ENCODE measurements at places on chromosomes 16 and 17.
A peak's percentile ranks its signal among the peaks of the same experiment; 100 is the strongest.

DNA sequence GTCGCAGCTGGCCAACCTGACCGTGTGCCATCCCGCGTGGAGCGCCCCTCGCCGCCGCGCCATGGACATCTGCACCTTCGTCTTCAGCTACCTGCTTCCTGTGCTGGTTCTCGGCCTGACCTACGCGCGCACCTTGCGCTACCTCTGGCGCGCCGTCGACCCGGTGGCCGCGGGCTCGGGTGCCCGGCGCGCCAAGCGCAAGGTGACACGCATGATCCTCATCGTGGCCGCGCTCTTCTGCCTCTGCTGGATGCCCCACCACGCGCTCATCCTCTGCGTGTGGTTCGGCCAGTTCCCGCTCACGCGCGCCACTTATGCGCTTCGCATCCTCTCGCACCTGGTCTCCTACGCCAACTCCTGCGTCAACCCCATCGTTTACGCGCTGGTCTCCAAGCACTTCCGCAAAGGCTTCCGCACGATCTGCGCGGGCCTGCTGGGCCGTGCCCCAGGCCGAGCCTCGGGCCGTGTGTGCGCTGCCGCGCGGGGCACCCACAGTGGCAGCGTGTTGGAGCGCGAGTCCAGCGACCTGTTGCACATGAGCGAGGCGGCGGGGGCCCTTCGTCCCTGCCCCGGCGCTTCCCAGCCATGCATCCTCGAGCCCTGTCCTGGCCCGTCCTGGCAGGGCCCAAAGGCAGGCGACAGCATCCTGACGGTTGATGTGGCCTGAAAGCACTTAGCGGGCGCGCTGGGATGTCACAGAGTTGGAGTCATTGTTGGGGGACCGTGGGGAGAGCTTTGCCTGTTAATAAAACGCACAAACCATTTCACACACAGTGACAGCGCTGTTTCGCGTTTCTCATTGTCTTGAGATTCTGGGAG is 2.0 kb upstream of the ZACN start:
- H3K36me3 ChIP-seq: peaks cover 1% of the 10 kb centered on the region
- H3K27me3 ChIP-seq: peaks cover 47% of the 10 kb centered on the region

GRCh38 chr16:78620291-78620690 is 520.8 kb downstream of the WWOX start:
- no peaks in the 10 kb centered on the region for H3K36me3 ChIP-seq
- no peak overlapping the region for H3K27ac ChIP-seq
- no peaks in the 10 kb centered on the region for H3K27me3 ChIP-seq
- no peak for DNase-seq
- H3K4me1 ChIP-seq: no peaks in the 10 kb centered on the region
- no peak overlapping the region for H3K4me3 ChIP-seq

- H3K27ac ChIP-seq: no peak overlapping the region
- H3K27me3 ChIP-seq: peaks cover 10% of the 10 kb centered on the region
- H3K4me1 ChIP-seq: no peaks in the 10 kb centered on the region
- no peaks in the 10 kb centered on the region for H3K36me3 ChIP-seq
- no peak for DNase-seq
Measured at GRCh38 chr17:27995554-27995953, 46.9 kb upstream of the NLK start.

- H3K4me1 ChIP-seq: peaks cover 12% of the 10 kb centered on the region
- no peak for DNase-seq
Measured at GRCh38 chr17:75091855-75092327, 4.1 kb downstream of the SLC16A5 start.

DNA sequence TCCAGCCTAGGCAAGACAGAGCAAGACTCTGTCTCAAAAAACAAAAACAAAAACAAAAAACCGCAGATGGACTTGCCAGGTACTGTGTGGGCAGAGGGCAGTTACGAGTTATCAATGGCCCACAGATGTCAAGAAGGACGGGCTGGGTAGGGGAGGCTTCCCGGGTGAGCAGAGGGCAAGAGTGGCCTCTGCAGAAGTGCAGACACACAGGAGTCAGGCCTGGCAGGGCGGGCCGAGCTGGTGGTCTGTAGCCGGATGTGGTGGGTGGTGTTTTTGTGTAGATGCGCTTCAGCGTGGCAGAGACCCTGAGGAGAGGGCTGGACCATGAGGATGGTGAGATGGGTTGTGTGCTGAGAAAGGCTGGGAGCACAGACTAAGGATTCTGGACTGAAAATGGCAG is 44.9 kb upstream of the KDM6B start:
- no peaks in the 10 kb centered on the region for H3K4me1 ChIP-seq
- no peak overlapping the region for H3K4me3 ChIP-seq
- no peak overlapping the region for H3K27ac ChIP-seq
- no peaks in the 10 kb centered on the region for H3K36me3 ChIP-seq

DNA sequence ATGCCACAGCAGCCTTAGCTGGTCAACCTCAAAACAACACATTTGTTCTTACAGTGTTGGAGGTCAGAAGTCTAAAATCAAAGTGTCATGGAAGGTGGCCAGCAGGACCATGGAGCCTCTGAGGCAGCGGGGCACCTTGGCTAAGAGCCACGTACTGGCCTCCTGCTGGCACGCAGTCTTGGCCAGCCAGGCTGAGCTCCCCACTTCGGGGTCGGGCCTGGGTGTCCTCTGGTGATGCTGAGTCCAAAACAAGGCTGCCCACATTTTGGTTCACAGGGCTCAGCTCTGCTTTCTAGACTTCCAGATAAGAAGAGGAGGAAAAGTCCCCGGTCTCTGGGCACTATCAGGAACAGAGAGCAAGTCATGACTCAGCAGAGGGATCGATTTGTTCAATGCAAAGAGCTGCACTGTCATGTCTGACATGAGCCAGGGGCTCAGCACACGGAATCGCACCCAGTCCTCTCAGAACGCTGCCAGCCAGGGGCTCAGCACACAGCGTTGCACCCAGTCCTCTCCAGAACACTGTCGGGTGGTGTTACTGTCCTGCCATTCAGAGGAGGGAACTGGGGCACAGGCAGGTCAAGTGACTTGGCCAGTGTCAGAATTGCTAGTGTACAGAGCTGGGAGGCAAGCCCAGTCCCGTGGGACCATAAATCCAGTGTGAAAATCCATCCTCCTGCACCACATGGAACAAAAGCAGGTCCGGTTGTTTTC is 2.5 kb downstream of the LGALS9 start:
- H3K27me3 ChIP-seq: no peaks in the 10 kb centered on the region
- no peak overlapping the region for H3K27ac ChIP-seq
- DNase-seq: no peak
- H3K4me1 ChIP-seq: peaks cover 25% of the 10 kb centered on the region
- H3K36me3 ChIP-seq: peaks cover 2% of the 10 kb centered on the region
- no peak overlapping the region for H3K4me3 ChIP-seq

DNA sequence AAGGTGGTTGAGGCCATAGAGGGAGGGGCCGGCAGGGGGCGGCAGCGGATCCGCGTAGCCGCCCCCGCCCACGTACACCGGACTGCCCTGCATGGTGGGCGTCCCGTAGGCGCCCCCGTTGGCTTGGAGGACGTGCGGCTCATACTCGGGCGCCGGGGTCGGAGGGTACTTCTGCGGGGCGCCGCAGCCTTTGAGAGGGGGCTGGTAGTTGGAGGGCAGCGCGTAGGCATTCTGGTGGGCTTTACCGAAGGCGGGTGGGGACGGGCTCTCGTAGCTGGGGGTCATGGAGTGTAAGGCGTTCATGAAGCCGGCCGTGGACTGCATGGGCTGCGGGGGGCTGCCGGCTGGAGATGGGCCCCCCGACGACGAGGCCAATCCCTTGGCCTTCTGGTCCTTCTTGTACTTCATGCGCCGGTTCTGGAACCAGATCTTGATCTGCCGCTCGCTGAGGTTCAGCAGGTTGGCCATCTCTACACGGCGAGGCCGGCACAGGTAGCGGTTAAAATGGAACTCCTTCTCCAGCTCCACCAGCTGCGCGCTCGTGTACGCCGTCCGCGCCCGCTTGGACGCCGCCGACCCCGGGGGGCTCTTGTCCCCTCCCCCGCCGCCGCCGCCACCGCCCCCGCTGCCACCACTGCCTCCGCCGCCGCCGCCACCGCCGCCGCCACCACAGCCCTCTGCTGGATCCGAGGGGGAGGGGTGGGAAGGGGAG is 5.7 kb upstream of the HOXB2 start:
- H3K4me3 ChIP-seq: no peak overlapping the region
- DNase-seq: no peak
- H3K4me1 ChIP-seq: peaks cover 25% of the 10 kb centered on the region
- H3K27me3 ChIP-seq: no peaks in the 10 kb centered on the region
- no peak overlapping the region for H3K27ac ChIP-seq

DNA sequence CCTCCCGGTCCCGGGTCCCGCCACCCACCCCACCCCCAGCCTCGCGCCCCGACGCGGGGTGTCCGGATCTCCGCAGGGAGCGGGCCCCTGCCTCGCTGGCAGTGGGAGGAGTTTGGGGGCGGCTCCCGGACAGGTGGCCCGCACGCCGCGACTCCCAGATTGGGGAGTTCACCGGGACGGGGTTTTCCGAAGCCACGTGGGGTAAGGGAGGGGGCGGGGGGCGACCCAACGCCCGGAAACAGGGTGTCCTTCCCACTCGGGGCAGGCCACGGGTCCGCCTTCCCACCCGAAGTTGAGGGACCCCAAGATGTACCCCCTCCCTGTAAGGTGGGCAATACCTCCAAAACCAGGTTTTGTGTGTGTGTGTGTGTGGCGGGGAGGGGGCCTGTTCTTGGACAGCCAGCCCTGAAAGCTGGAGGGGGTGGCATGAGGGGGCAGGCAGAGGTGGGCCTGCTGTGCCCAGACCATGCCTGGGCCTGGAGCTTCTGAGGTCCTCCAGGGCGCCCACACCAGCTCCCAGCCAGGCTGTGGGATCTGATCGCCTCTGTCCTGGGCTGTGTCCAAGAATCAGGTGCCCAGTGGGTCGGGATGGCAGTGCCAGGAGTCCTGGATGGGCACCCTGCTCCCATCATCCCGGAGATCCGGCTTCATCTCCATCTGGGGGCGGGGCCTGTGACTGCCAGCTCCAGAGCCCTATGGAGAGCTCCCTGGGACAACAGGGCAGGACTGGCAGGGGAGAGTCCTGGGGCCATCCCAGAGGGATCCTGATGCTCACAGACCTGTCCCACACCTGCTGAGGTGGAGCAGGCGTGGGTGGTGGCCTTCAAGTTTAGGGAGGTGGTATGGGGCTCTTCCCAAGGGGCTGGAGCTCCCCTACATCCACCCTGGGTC is 767 bp downstream of the SYNGR2 start:
- peak overlapping the region; percentile 64 for H3K27ac ChIP-seq
- H3K4me1 ChIP-seq: peaks cover 45% of the 10 kb centered on the region
- H3K4me3 ChIP-seq: peak overlapping the region; percentile 76
- H3K36me3 ChIP-seq: peaks cover 30% of the 10 kb centered on the region
- no peaks in the 10 kb centered on the region for H3K27me3 ChIP-seq

DNA sequence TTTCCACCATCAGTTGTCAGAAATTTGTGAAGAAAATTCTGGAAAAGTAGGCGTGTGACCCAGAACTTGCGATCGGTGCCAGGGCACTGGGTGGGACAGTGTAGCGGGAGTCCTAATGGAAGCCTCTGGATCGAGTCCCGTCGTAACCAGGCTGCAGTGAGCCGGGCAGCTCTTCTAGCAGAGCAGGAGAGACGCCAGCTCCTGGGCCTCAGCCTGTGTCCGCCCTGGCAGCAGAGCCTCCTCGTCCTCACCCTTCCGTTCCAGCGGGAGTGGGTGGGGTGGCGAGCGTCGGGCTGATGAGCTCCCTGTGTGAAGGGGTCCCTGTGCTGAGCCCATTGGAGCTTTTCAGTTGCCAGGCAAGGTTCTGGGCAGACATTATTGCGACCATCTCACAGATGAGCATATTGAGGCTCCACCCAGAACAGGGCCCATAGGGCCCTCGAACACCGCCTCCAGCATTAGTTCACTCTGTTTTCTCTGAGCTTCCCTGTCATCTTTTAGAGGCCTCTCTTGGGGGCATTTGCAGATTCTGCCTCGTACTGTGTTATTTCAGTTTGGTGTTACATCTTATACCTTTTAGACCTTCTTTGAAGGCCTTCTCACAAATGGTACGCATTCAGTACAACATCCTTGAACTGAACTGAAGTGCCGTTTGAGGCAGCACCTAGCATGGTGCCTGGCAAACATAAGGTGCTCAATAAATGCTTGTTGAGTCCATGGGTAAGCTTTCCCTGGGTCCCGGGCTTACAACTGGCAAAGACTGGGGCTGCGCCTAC is 207.1 kb upstream of the CIBAR2 start:
- H3K27ac ChIP-seq: no peak overlapping the region
- H3K4me1 ChIP-seq: no peaks in the 10 kb centered on the region
- DNase-seq: no peak
- H3K36me3 ChIP-seq: no peaks in the 10 kb centered on the region

DNA sequence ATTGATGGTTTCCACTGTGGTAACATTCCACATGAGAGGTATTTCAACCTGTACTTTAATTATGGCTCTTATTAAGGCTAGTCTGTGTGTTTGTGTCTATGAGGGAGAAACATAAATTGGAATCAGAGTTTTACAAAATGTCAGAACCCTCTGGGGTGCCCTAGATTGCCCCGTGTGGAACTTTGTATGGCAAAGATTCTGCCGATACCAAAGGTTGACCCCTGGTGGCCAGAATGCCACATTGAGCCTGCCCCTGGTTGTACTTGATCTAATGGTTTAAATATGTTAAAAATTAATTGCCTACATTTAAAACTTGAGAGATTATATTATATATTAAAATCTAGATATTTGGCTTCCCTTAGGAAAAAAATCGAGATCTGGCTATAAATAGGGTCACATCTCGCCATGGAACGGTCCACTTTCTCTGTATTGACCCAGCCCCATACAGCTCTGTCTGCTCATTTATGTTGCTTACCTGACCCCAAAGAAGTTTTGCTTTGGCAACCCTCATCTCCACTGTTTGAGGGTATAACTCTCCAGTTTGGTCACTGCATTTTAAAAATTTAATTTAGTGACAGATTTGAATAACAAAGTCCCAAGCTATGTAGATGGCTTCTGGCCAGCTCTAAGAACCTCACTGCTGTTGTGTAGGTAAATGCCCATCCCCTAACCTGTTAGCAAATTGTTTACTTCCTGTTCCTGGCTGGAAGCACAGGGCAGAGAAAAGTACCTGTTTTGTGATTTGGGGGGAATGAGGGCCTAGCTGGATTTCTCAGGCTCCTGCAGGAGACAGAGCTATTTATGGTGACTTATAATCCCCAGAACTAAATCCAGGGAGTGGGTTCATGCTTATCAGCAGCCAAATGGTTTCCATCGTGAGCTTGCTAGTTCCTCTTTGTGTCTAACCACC is 95.0 kb downstream of the PLCG2 start:
- DNase-seq: peak; percentile 85
- H3K4me3 ChIP-seq: no peak overlapping the region
- no peak overlapping the region for H3K27ac ChIP-seq
- no peaks in the 10 kb centered on the region for H3K36me3 ChIP-seq
- peaks cover 11% of the 10 kb centered on the region for H3K4me1 ChIP-seq

DNA sequence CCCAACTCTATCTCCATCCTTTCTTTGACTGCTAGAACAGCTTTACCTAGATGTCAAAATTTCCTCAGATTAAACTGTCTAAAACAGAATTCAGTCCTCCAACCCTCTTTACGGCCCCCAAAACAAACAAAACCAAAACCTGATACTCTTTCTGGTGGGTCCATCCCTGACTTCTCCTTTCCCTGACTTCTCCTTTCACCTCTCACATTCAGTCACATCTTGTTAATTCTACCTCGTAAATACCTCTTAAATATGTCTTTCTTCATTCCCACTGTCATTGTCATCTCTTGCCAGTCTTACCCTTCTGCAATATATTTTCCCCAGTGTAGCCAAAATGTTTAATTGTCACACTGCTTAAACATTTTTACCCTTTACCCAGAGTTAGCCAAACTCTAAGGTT is 4.6 kb downstream of the PPM1E start:
- DNase-seq: no peak
- H3K27ac ChIP-seq: no peak overlapping the region
- H3K27me3 ChIP-seq: peaks cover 55% of the 10 kb centered on the region
- no peak overlapping the region for H3K4me3 ChIP-seq
- H3K4me1 ChIP-seq: peaks cover 8% of the 10 kb centered on the region
- no peaks in the 10 kb centered on the region for H3K36me3 ChIP-seq
